ENCODE measurements at places on chromosomes 2 and 18. TPM values are rescaled to one million over a fixed set of nuclear protein-coding genes. Genes with fewer than 3 reads are reported as not detected.

Gene CYRIA
- total RNA-seq, result not detected

Gene CLEC4F
- 0.13 TPM for total RNA-seq

Gene OST4
- 508 TPM for total RNA-seq

Gene TUBB8B
- total RNA-seq, result 0.98 TPM

Gene STAT4
- total RNA-seq, result not detected

Gene IL36B
- not detected for total RNA-seq

GRCh38 chr2:200090683-200091082 is 135.3 kb downstream of the MAIP1 start:
- H3K4me1 ChIP-seq, result peaks cover 9% of the 10 kb centered on the region
- DNase-seq, result no peak
- no peak overlapping the region for H3K4me3 ChIP-seq
- no peak overlapping the region for H3K27ac ChIP-seq
- H3K36me3 ChIP-seq, result no peaks in the 10 kb centered on the region

DNA sequence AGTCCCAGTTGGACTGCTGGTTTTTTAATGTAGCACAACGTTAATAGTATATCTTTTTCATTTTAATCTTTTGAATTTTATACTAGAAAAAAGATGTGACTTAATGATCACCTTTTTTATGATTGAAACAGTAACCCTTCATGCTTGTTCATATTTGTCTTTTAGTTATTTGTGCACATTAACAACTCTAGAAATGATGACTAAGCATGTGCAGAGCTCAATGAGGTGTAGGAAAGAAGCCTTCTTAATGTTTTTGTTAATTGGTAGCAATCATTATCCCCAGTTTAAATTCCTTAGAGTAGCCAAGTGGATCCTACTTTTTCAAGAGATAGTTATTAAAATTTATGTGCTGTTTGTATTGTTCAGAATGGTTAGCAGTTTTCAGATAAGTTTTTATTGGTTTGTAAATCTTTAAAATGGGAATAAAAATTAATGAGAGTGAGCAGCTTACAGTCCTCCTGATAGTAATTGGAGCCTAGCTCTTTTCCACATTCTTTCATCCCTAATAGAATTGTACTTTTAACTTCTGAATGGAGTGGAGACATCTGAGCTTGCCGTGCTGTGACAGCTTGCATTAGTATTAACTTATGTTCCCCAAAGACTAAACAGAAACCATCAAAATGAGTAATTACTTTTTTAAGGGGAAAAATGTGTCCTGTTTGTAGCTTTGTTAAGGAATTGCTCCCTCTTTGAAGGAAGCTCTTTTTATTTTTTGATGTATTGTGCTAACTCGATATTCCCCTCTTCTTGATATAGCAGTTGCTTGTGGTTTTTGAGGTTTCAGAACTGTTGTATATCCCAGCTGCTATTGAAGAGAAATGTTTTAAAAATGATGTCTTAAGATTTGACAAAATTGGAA is 17.3 kb downstream of the PIK3C3 start:
- H3K4me1 ChIP-seq, result no peaks in the 10 kb centered on the region
- no peak overlapping the region for H3K4me3 ChIP-seq
- no peak overlapping the region for H3K27ac ChIP-seq
- peaks cover 2% of the 10 kb centered on the region for H3K36me3 ChIP-seq
- DNase-seq, result no peak

DNA sequence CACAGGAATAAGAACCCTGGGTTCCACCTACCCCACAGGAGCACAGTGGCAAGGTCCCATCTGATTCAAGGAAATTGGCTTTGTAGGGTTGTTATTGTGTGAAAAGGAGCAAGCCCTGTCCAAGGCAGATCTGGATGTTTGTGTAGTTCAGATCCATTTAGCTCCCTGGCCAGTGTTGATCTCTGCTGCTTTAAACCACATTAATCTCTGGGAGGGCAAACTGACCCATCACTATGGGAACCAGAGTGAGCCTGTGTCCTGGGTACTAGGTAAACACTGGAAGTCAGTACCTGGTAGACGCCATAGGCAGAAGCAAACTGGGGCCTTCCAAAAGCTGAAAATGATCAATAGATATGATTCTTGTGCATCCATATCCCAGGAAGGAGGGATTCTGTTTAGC is 271.5 kb upstream of the EPAS1 start:
- H3K27ac ChIP-seq, result no peak overlapping the region
- H3K27me3 ChIP-seq, result no peaks in the 10 kb centered on the region
- no peaks in the 10 kb centered on the region for H3K36me3 ChIP-seq

DNA sequence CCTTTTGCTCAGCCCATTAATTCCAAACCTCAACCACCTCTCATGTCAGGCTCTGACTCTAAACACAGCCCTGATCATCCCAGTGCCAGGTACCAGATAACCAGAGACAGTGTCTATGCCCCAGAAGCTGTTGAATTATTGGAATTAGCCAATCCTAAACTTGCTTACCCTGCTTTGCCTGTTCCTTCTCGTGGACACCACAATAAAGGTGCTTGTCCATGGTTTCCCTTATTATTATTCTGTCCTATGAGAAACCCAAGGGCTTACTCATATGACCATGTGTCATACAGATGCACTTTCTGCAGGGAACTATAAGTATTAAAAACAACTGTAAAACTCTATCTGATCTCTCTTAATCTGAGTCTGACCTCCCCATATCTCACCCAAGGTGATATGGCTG is 2193.8 kb upstream of the PIK3C3 start:
- no peaks in the 10 kb centered on the region for H3K4me1 ChIP-seq
- H3K36me3 ChIP-seq, result peaks cover 1% of the 10 kb centered on the region
- H3K27ac ChIP-seq, result no peak overlapping the region
- no peaks in the 10 kb centered on the region for H3K27me3 ChIP-seq
- no peak overlapping the region for H3K4me3 ChIP-seq

- H3K4me3 ChIP-seq, result no peak overlapping the region
- no peak overlapping the region for H3K27ac ChIP-seq
- H3K4me1 ChIP-seq, result no peaks in the 10 kb centered on the region
- no peaks in the 10 kb centered on the region for H3K27me3 ChIP-seq
- no peaks in the 10 kb centered on the region for H3K36me3 ChIP-seq
These were observed 18.6 kb downstream of the LYPD1 start for GRCh38 chr2:132651115-132652045.

DNA sequence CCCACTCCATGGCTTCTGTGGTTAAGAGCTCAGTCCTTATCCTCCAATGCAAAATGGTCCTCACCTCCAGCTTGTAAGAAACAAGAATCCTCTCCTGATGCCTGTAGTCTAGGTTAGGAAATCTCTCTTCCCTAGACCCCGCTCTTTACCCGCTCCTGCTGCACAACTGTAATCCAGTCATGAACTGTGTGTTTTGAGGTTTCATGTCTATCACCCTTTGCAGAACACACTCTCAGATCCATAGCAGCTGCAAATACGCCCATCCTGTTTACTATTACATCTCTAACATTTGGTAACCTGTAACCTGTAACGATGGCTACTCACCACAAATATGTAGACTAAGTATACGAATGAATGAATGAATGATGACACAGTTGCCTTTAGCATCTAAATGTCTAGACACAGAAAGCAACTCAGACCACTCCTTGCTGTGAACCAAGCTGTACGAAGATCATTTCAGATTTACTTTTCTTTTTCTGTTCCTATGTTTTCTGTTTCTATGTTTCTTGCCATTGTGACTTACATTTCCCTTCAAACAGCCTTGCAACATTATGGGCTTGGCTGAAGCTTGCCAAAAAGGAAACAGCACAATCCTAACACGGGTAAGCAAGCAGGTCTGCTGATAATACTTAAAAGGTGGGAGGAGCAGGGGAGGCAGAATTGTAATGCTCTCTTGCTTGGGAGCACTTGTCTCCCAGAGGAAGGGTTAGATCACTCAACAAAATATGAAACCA is 53.7 kb downstream of the EPHA4 start:
- no peak for DNase-seq
- no peaks in the 10 kb centered on the region for H3K27me3 ChIP-seq
- H3K4me3 ChIP-seq, result no peak overlapping the region
- H3K4me1 ChIP-seq, result no peaks in the 10 kb centered on the region
- no peaks in the 10 kb centered on the region for H3K36me3 ChIP-seq

DNA sequence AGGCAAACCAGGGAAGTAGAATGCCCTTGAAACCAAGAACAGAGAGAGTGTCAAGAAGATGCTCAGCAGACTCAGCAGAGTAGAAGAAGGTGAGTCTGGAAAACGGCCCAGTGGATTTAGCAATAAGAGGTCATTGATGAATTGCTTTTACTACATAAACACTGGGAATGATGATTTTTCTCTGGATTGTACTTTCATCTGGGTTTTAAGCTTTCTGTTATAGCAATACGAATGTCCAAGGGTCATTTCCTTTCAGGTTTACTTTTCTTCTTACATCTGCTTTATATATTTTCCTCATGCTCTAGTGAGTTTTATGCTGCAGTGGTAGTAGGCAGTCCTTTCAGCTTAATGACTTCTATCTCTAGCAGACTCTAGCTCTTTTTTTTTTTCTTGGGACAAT is 16.9 kb downstream of the EML6 start:
- H3K4me3 ChIP-seq, result no peak overlapping the region
- no peaks in the 10 kb centered on the region for H3K36me3 ChIP-seq
- H3K4me1 ChIP-seq, result peaks cover 47% of the 10 kb centered on the region
- peak overlapping the region; percentile 41 for H3K27ac ChIP-seq

GRCh38 chr2:220744861-220745260 is 827.2 kb downstream of the EPHA4 start:
- no peaks in the 10 kb centered on the region for H3K36me3 ChIP-seq
- H3K27me3 ChIP-seq, result no peaks in the 10 kb centered on the region
- no peak for DNase-seq
- no peak overlapping the region for H3K27ac ChIP-seq
- no peak overlapping the region for H3K4me3 ChIP-seq

DNA sequence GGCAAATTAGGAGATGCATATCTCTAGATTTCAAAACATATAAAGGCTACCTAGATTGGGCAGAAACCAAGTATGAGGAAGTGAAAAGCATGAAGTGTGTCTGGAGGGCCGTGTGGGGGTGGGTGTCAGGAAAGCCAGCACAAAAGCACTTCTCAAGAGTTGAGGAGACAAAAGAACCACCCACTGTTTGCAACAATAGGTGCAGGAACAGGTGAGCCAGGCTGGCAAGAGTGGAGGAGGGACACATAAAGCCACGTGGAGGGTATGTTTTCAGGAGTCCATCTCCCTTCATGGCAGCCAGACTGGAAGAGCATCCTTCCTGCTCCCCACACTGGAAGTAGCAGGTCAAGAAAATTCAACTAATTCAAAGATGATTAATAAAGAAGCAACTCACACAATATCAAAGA is 96.4 kb downstream of the CERS6 start:
- no peaks in the 10 kb centered on the region for H3K27me3 ChIP-seq
- H3K27ac ChIP-seq, result no peak overlapping the region
- H3K36me3 ChIP-seq, result 0 out of 2 replicates have a peak, but pooled peaks cover 3% of the 10 kb centered on the region
- no peak overlapping the region for H3K4me3 ChIP-seq

GRCh38 chr2:201837824-201838431 is 31.6 kb downstream of the CDK15 start:
- no peaks in the 10 kb centered on the region for H3K27me3 ChIP-seq
- H3K4me3 ChIP-seq, result no peak overlapping the region
- no peak for DNase-seq
- H3K27ac ChIP-seq, result no peak overlapping the region
- no peaks in the 10 kb centered on the region for H3K4me1 ChIP-seq
- no peaks in the 10 kb centered on the region for H3K36me3 ChIP-seq

GRCh38 chr2:213067888-213068287 is 83.5 kb downstream of the IKZF2 start:
- no peak overlapping the region for H3K27ac ChIP-seq
- no peaks in the 10 kb centered on the region for H3K36me3 ChIP-seq
- H3K27me3 ChIP-seq, result no peaks in the 10 kb centered on the region

GRCh38 chr2:236525411-236525997 is 44.1 kb upstream of the ACKR3 start:
- no peak overlapping the region for H3K27ac ChIP-seq
- no peaks in the 10 kb centered on the region for H3K36me3 ChIP-seq
- H3K4me3 ChIP-seq, result no peak overlapping the region
- no peaks in the 10 kb centered on the region for H3K4me1 ChIP-seq

DNA sequence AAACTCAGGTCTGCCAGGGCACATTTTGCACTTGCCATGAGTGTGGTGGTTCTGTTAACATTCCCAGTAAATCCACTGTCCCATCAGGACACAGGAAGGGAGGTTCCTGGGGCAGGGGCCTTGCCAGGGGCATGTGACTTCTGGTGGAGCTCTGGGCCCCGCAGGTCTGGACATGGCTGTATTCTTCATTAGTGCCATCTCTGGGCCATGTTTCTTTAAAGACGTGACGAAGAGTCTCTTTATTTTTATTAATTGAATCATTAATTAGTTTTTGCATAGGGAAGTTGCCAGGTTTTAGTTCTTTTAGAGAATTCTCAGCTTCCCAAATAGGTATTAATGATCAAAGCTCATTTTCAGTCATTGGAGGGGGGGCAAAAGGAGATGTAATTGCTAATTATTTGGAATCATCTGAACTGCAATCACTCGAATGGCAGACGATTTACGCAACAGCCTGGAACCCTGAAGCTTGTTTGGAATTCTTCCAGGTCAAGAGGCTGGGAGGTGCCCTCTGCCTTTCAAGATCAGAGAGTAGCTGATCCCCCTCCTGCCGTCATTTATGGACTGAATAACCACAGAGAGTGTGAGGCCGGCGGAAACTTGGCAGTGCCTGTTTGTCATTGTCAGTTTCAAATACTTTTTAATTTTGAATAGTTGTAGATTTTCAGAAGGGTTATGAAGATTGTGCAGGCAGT is 106.2 kb downstream of the RTP5 start:
- no peaks in the 10 kb centered on the region for H3K36me3 ChIP-seq
- no peak overlapping the region for H3K27ac ChIP-seq
- H3K4me3 ChIP-seq, result no peak overlapping the region
- peak; percentile 42 for DNase-seq
- peaks cover 13% of the 10 kb centered on the region for H3K4me1 ChIP-seq
